ENCODE measurements at places on chromosomes 13 and 19.

GRCh38 chr19:48821633-48822032 is 10.8 kb upstream of the BCAT2 start:
- no peak for DNase-seq

DNA sequence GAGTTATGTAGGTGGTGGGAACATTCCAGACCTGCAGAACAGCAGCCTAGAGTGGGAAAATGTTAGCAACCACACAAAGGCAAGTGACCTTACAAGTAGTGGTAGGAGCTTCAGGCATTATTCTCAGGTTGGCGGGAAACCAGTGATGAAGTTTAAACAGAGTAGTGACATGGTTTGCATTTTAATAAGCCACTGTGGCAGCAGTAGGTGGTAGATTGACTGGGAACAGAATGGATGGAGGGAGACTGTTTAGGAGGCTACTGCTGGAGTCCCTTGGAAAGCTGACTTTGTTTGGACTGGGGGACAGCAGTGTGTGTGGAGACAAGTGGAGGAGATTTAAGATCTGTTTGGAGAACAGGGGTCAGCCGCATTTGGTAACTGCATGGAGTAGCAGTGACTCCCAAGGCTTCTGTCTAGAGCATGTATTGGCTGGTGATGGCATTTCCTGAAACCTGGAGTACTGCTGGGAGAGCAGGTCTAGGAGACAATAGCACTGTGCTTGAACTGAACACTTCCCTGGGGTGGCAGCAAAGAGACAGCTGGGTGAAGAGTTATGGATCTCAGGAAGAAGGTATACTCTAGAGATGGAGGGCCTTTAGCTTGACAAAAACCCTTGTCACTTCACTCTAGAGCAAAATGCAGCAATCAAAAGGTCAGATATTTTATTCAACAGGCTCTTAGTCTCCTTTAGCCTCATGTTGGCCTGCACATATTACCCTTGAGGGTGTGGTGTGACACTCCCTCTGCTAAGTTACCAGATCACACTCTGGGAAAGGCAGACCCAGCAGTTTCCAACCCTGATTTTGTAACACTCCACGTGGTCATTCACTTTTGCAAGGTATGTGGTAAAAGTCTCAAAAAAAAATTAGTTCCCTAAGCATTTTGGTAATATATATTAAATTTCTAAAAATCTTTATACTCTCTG is 70.3 kb downstream of the DHRS12 start:
- DNase-seq: no peak

- no peak for DNase-seq
Observed at GRCh38 chr13:27001705-27002104, 169.9 kb downstream of the USP12 start.

GRCh38 chr19:46392837-46393236 is 20.5 kb downstream of the CCDC8 start:
- DNase-seq: no peak

GRCh38 chr19:38538793-38539528 is 78.8 kb downstream of the MAP4K1 start:
- no peak for DNase-seq
